Neural crest cell (in vitro differentiated cells): ENCODE measurements at places on chromosomes 5 and 9.
A peak's percentile ranks its signal among the peaks of the same experiment; 100 is the strongest.

- DNase-seq, result no peak
Measured at GRCh38 chr5:38821679-38822078, 24.1 kb upstream of the OSMR start.

GRCh38 chr5:35095366-35095765 lies 47.6 kb upstream of the AGXT2 start:
- no peak for DNase-seq

DNA sequence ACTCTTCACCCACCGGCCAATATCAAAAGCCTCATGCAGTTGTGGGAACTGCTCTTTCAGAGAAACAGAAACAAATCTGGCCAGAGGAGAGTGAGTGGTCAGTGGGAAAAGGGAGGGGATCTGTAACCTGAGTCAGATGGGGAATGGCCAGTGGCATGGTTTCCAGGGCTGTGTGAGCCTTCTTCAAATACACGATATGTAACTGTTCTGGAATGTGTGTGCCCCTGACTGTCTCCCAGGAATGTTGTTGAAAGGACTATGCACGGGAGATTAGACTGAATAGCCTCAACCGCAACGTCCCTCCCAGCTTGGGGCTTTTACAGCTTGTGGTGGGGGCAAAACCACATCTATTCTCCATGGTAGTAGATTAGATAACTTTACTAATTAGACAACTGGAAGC lies 60.8 kb downstream of the SH3TC2 start:
- DNase-seq, result no peak

- no peak for DNase-seq
Measured at GRCh38 chr9:107153336-107153735, 129.7 kb upstream of the RAD23B start.

GRCh38 chr9:75372499-75373268 lies 284.4 kb downstream of the OSTF1 start:
- no peak for DNase-seq

DNA sequence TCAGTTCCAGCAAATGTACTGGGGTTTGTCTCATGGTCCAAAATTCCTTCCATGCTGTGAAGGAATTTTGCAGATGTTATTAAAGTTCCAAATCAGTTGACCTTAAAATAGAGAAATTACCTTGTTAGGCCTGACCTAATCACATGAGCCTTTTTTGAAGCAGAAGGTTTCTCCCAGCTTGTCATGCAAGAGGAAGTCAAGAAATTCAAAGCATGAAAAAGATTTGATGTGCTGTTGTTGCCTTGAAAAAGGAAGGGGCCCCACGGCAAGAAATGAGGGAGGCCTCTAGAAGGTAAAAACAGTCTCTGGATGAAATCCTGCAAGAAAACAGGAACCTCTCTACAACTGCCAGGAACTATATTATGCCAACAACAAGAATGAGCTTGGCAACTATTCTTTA lies 24.2 kb upstream of the HAPLN1 start:
- no peak for DNase-seq

GRCh38 chr5:157172403-157172802 lies 6.3 kb upstream of the GARIN3 start:
- no peak for DNase-seq

- no peak for DNase-seq
Measured at GRCh38 chr5:52466113-52466512, 321.6 kb upstream of the ITGA1 start.

DNA sequence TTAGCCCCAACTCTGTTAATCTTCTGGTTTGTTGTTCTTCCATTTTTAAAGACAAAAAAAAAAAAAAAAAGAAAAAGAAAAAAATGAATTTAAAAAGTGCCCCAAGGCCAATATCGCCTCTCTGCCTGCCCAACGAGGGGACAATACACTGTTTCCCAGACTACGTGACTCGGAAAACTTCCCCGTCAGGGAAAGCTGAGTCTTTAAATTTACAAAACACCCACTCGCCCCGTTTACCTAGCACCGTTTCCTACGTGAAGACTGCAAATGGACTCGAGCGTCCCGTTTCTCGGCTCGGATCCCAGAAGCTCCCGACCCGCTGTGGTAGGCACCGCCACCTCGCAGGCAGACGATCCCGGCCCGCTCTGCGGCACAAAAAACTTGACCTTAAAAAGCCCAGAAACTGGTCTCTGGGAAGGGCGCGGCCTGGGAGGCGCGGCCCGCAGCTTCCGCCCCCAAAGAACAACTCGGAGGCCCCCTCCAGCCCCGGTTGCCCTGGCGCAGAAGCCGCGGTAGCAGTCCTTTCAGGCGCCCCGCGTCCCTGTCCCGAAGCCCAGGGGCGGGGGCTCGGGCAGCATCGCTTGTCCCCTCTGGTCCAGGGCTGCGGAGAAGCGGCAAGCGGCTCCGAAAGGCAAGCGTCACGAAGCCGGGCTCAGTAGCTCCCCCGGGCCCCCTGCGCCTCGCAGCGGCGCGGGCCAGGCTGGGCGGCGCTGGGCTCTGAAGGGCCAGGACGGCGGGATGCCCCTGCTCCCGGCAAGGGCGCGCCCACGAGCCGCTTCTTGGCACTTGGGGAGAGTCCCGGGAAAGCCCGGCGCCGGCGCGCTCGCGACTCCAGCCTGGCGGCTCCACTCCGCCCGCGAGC lies at the start of gene GCNT4:
Gene GCNT4 (minus strand): TSS at position 367 of the 862 bp plus-strand sequence. CDS start 22,521 bp downstream, outside the sequence.
- peak; percentile 48 for DNase-seq
